ENCODE measurements at places on chromosomes 4 and X.

DNA sequence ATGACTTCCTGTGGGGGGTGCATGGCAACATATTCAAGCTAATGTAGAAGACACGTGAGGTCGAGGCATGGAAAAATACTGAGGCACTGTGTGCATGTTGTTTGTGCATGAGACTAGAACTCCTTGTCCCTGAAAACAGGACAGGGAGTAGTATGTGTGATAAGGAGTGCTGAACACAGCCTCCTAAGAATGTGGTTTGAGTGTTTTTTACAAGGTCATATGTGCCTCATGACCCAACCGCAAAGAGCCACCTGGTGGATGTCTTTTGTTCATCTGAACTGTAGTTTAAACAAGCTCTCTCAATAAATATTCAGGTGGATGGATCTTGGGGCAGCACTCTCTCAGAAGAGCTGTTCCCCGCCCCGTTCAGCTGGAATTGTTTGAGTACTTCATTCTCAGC lies 226.6 kb downstream of the NLGN4X start:
- no peak for DNase-seq

- no peak for DNase-seq
Observed at GRCh38 chr4:173420324-173420752, 21.4 kb upstream of the SCRG1 start.

DNA sequence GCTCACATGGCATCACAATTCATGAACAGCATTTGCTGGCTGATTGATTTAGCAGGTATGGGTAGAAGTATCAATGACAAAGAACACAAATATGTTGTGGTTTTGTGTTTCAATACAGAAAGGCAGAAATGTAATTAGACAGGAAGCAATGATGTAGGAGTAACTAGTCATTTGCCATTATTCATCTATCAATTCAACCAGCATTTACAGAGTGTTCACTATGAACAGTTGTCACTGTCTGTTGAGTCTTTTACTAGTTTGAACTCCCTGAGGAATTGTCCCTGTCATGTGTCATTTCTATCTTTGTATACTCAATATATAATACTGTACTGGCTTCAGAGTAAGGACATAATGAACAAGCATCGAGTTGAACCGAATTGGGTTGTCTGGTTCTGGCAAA lies 51.5 kb upstream of the ARHGAP24 start:
- no peak for DNase-seq

GRCh38 chrX:129472116-129472515 lies 51.2 kb downstream of the SMARCA1 start:
- DNase-seq: no peak

DNA sequence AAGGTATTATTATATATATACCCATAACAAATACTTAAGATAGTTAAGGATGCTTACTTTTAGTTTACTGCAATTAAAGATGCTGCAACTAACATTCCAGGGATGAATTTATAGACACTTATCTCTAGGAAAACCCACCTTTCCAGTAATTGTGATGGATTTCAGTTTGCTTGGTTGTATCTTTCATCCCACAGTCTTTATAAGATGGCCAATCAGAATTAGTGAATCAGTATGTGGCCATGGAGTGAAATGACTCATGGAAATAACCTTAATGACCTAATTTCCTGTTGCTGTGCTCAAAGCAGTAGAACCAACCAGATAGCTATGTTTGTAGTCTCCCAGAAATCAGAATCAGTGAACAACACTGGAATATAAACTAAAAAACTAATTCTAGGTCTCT lies 26.4 kb downstream of the MOSPD2 start:
- no peak for DNase-seq

DNA sequence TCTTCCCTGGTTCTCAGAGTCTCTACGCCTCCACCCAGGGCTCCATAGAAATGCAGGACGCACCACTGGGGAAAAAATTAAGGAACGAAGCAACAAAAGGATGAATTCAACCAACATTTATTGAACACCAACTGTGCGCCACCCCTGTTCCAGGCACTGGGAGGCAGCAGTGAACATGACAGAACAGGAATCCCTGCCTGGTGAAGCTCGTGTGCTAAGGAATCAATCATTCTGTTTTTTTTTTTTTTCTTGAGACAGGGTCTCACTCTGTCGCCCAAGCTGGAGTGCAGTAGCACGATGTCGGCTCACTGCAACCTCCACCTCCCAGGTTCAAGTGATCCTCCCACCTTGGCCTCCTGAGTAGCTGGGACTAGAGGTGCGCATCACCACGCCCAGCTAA lies 1.9 kb upstream of the FTSJ1 start:
- DNase-seq: no peak
